ENCODE measurements at places on chromosomes 6 and 20.

DNA sequence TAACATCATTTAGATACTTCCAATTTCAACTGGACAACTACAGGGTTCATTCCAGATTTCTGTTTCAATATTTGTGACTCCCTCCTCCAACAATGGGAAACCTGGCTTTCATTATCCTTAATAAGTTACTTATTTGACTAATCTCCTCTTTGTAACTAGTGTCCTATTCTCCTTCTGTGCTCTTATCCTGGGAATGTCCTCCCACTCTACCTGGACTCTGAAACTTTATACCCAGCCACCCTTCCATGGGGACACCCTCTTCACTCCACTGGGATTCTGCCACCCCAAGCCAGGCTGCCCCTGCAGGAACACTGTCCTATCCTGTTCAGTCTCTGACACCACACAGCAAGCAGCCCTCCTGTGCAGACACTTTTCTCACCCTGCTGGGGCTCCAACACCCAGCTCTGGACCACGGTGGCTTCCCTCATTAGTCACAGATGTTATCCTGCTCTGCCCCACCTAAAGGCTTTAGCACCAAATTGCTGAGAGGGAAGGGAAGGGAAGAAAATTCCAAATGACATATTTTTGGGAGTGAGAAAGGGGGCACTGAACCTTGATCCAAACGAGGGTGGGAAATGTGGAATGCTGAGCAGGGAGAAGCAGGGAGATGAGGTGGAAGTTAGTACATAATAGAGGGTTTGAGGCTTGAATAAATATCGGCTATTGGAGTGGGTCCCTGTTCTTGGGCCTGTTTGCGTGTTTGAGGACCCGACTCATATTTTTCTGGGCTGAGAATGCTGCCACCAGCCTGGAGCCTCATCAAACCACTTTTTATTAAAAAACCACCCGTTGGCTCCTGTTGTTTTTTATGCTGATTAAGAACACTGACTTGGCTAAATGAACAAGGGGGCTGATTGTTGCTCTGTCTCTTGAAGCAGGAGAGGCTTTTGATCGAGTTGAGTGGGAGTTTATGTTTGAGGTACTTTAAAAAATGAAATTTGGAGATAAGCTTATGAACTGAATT, 54.0 kb upstream of the AKIRIN2 start:
- no peak for DNase-seq

DNA sequence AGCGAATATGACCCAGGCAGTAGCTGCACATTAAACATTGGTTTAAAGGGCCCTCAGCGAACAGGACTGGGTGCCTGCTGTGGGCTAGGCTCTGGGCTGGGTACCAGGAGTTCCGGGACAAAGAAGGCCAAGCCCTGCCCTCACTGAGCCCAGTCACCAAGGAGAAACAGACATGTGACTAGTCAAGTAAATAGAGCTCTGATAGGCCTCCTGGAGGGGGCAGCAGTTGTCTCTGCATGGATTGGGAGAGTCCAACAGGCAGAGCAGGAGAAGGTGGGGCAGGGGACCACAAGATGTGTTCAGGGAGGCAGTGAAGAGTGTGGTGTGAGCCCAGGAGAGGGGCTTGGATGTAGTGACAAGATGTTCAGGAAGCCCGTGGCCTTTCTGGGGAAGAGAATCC, 3.1 kb downstream of the HM13 start:
- DNase-seq = peak; percentile 71

GRCh38 chr6:111583986-111584385, 21.7 kb downstream of the TRAF3IP2 start:
- no peak for DNase-seq

- no peak for DNase-seq
Measured at GRCh38 chr6:11923621-11924020, 88.5 kb upstream of the HIVEP1 start.

GRCh38 chr6:21208081-21208795, 385.3 kb upstream of the SOX4 start:
- no peak for DNase-seq

- DNase-seq = no peak
Measured at GRCh38 chr6:106141441-106142237, 55.5 kb downstream of the PRDM1 start.

- no peak for DNase-seq
Measured at GRCh38 chr6:5142915-5143314, 57.8 kb downstream of the PPP1R3G start.

- peak; percentile 71 for DNase-seq
Measured at GRCh38 chr20:1533059-1533458, 24.4 kb downstream of the SIRPD start.

DNA sequence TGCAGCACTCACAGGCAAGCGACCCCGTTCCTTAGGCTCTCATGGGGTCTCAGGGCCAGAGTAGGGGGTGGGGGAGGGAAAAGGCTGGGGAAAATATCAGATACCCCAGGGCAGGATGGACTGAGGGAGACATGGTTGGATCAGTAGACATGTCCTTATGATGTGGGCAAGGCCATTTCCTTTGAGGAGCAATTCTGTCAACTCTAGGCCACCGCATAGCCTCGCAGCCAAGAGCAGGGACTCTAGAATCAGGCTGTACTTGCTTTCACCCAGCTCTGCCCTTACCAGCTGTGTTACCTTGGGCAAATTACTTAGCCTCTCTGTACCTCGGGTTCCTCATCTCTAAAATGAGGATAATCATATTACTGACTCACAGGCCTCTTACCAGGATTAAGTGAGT, 2.2 kb upstream of the MAPK13 start:
- DNase-seq = no peak

DNA sequence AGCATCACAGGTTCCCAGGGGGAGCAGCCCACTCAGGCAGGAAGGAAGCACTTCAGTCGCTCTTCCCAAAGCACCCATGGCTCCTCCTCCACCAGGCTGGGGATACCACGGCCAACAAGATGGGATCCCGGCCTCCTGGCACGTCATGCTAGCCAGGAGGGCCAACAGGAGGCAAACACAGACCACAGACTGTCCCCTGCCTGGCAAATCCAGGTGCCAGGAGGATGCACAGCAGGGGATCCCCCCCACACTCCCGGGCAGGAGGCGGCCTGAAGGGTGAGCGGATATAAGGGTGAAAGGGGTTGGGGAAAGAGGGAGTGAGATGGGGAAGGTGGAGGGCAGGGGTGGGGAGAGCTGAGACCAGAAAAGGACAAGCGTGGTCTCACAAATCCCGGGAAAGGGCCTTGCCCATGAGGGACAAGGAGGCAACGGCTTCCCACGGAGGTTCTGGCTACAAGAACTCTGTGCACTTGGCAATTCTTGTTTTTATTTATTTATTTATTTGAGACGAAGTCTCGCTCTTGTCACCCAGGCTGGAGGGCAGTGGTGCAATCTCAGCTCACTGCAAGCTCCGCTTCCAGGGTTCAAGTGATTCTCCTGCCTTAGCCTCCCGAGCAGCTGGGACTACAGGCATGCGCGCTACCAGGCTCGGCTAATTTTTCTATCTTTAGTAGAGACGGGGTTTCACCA, 7.2 kb downstream of the PXDC1 start:
- no peak for DNase-seq

GRCh38 chr6:136323431-136324112, 33.9 kb upstream of the BCLAF1 start:
- peak; percentile 94 for DNase-seq

GRCh38 chr6:136737374-136737844, 54.9 kb downstream of the MAP3K5 start:
- no peak for DNase-seq

DNA sequence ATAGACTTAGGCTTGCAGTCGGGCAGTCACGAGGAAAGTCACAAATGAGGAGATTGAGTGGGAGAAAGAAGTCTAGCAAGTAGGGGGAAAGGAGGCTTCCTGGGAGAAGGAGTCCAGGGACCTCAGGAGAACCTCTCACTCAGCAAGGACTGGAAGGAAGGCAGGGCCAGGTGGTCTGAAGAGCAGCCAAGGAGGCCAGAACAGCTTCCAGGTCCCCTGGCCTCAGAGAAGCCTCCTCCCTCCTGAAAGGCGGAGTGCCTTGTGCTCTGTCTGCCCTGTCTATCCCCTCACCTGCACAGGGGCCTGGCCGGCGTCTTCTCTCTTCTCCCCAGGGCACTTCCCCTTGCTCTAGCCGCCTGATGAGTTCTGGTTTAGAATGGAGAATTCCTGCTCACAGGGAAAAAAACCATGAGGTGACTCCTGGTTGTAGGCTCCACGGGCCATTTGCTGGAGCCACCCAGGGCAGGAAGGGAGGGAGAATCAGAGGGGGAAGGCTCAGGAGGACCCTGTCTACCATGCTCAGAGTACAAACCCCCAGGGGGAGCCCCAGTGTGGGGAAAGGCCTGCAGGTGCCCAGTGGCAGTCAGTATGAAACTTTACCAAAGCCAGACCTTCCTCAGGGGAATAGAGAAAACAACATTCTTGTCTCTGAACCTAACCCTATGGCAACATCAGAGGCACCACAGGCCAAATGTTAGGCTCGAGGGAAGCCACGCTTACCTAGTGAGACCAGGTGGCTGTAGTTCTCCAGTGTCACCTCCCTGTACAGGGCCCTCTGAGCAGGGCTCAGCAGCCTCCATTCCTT, 11.2 kb downstream of the ZNF337 start:
- no peak for DNase-seq

DNA sequence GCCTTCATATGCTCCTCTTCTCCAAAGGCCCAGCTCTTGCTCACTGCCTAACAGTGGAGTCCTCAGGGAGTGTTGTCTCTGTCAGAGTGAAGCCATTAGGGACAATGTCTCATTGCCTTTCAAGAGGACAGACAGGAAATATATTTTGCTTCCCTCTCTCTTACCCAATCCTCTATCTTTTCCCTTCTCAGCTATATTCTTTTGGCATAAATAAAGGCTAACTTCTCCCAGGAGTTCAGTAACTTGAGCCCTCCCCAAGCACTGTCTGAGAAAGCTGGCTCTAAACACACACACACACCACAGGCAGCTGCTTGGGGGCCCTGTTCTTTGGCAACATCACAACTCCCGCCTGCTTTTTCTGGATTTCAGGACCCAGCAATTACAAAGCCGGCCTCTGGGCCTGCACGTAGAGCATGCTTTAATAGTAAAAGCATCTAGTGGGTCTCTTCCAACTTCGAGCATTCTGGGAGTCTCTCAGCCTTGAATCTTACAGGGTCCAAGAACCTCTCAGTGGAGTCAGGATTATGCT, 34.7 kb upstream of the LAMA4 start:
- DNase-seq = no peak

GRCh38 chr6:105424175-105424783, 21.4 kb upstream of the PREP start:
- peak; percentile 70 for DNase-seq

- no peak for DNase-seq
Measured at GRCh38 chr20:21024420-21024819, 81.7 kb downstream of the LINC00237 start.

GRCh38 chr6:117677553-117678141, 2.4 kb downstream of the NUS1 start:
- DNase-seq = no peak

DNA sequence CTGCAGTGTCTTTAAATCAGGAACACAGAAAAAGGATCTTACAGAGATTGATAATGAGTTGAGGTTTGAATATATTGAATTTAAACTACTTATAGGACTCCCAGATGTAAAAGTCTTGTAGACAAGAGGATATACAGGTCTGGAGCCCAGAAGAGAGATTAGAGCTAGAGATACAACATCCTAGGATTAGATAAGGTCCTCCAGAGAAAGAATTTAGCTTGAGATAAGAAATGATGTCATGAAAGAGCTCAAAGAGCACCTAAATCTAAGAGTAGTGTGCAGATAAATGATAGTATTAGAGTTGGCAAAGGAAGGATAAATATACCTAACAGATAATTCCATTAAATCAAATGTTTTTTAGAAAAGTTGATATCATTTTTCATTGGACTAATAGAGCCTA, 23.9 kb downstream of the EPM2A start:
- no peak for DNase-seq

GRCh38 chr6:161369339-161369738, 95.5 kb upstream of the AGPAT4 start:
- no peak for DNase-seq

GRCh38 chr20:25046181-25046641, 11.7 kb downstream of the ACSS1 start:
- no peak for DNase-seq

- no peak for DNase-seq
Measured at GRCh38 chr20:14885661-14886060, 548.2 kb upstream of the FLRT3 start.

GRCh38 chr6:148990403-148990802, 243.6 kb downstream of the UST start:
- DNase-seq = no peak

DNA sequence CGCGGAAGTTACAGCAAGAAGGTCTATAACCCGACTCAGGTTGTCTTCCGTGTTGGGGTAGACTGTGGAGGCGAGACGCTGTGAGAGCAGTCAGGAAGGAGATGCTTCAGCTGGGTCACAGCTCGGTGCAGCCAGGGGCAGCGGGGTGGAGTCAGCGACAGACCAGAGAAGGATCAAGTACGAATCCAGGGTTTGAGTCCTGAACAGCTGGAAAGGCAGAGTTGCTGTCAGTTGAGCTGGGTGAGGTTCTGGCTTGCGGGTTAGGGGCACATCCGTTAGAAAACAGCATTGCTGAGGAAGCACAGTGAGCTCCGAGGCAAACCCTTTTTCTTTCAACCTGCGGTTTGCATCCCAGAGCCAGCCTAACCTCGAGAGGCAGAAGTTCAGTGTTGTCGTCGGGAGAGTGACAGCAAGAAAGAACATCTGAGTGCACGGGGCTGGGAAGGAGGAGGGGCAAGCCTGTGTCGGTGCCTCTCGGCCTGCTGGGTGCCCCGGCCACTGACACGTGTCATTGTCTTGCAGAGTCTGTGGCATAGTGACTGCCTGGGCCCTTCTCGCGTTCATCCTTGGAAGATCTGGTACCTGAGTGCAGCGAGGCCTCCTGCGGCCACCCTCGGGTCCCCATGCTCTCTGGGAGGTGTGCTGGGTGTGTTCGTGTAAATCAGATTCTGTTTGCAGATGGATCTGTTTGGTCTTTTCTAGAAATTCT, 20.0 kb downstream of the PNLDC1 start:
- DNase-seq = no peak

- DNase-seq = no peak
Measured at GRCh38 chr20:39010496-39010895, 48.4 kb downstream of the DHX35 start.

GRCh38 chr20:63942250-63942951, 13.8 kb downstream of the UCKL1 start:
- peak; percentile 71 for DNase-seq

- DNase-seq = no peak
Measured at GRCh38 chr20:835608-836045, 2.1 kb downstream of the FAM110A start.

GRCh38 chr6:128327890-128328289, 192.5 kb downstream of the PTPRK start:
- DNase-seq = peak; percentile 81

DNA sequence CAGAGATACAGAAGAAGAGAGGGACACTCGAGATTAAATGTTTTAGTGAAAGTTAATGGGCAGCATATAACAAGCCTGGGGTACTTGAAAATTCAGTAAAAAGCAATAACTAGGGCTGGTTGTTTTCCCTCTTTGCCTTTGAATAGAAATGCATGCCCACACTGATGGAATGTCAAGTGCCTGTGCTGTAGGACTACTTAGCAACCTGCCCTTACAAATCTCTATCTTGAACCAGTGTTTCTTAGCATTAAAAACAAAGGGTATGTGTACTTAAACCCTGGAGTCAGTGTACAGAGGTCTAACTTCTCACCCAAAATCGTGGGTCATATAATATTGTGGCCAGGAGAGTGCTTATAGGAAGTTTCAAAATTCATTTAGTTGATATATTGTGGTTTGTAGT, 37.1 kb downstream of the RNF144B start:
- DNase-seq = no peak

All from NCI-H82 (cell line).